ENCODE measurements at places on chromosomes 16 and 17.

DNA sequence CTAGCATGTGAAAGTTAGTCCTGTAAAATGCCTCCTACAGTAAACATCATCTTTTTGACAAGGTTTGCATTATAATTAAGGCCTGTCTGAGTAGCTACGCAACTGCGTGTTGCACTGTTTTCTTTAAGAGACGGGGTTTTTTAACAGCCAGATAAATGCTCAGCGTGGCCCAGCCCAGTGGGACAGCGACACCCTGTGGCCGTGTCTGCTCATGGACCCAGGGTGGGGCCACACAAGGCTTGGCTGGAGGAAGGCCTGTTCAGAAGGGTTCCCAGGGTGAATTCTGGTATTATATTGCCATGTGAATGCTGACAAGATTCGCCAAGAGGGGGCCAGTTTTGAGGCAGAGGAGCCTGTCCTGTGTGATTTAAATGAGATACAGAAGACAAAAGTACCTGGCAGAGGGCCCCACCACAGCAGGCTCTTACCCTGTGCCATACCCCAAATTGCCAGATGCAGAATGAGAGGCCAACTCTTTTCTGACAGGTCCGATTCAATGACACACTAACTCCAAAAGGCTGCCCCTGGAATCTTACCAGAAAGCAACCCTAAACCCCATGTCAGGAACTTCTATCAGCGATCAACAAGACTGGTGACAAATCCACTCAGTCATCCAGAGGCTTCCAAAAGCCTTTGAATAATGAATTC, 65.9 kb upstream of the IRX6 start:
- DNase-seq, result peak; percentile 67

DNA sequence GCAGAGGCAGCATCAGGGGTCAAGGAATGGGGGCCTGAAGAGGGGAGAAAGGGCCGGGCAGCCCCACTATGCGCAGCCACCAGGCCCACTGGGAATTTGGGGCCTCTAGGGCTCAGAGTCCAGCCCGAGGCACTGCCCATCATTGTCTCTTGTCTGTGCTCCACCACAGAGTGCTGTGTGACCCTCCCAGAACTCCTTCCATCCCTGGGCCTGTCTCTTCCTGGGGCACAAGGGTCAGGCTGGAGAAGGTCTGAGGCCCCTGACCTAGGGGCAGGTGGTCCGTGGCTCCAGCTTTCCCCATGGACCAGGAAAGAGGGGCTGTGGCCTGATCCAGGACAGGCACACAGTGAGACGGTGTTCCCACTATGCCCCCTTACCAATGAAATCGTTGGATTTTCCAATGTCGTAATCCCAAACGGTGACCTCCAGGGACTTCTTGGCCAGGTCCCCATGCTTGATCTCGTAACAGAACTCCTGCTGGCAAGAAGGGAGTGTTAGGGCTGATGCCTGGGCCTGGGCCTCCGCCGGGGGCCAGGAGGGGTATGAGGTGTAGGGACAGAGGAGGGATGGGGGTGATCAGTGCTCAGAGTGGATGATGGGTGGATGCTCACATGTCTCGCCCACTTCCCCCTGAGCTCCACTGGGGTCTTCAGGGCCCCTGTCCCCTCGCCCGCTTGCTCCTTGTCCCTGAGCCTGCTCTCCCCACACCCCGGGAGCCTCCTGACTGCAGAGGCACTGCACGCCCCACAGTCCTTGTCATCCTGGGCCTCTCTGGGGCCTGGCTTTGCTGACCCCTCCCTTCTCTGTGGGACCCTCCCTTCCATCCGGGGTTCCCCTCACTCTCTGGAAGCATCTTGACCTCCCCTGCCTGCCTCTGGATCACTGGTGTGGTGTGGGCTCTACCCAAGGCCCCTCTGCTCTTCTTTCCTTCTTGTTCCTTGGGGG, 10.7 kb downstream of the SCGB1C2 start:
- no peak for DNase-seq

- no peak for DNase-seq
These were observed 49.9 kb upstream of the DNAH9 start for GRCh38 chr17:11548398-11548797.

DNA sequence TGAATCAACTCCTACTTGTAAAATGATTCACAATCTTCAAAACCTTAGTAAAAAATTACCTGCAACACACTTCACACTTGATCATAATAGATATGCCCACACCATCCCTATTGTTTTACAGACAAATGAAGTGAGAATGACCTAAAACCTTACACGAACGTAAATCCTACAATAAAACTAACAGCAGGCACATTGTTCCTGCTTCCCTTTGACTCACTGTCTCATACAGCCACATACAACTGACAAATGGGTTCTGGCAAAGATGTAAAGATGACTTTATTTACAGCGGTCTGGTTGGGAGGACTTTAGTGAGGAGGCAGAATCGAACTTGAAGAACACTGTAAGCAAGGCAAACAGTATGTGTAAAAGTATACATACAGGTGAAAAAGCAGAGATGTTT, 188.7 kb downstream of the MYO1D start:
- DNase-seq, result no peak

DNA sequence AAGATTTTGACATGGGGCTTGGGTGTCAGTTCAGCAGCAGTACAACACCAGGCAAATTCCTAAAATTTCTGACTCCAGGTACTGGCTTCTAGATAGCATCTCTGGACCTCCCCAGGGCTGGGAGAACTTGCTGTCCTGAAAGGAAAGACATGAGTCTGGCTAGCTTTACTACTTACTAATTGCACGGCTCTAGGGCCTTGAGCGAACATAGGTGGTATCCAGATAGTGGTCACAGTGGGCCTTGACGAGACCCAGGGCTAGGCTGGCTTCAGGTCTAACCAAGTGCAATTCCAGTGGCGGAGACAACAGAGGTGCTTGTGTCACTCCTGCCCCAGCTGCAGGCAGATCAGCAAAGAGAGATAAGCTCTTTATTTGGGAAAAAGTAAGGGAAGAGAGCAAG, 16.4 kb upstream of the SLC13A5 start:
- no peak for DNase-seq
